T-helper 1 cell (primary cell): ENCODE measurements at places on chromosomes 2 and 18.

DNA sequence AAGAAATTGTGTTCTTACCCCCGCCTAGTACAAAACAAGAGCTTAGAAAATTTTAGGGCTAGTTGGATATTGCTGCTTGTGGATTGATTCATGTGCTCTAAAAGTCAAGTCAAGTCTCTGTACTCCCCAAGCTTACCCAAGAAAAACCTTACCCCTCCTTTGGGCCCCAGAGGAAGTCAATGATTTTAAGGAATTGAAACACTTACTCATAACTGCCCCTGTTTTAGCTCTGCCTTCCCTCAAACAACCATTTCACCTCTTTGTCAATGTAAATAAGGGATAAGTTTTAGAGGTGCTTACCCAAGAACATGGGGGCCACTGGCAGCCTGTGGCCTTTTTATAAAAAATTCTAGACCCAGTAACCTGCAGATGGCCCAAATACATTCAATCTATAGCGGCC lies 136.6 kb upstream of the RMP24 start:
- DNase-seq: no peak

DNA sequence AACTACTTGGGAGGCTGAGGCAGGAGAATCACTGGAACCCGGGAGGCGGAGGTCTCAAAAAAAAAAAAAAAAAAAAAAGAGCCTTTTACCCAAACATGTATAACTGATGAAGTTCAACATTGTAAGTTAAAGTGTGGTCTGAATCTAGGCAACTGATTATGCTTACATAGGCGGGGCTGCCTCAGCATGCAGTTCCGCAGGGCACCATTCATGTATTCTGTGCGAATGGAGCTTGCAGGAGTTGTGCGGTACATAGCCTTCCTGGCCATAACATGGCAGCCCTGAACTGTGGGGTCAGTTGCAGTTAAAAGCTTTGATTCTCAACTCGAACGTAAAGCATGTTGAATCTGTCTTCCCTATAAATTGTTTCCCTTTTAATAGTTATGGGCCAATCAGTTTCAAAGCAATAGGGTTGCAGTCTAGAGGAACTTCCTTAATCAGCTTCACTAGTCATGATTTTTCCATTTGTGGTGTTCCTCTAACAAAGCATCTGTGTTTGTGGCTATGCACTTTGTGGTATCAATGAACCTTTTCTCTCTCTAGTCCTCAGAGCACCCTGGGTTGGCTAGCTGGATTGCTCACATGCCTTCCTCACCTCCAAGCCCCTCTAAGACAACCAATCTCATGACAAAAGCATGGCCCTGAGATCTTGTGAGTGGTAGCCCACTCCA lies 30.6 kb upstream of the CEP68 start:
- no peak for DNase-seq

DNA sequence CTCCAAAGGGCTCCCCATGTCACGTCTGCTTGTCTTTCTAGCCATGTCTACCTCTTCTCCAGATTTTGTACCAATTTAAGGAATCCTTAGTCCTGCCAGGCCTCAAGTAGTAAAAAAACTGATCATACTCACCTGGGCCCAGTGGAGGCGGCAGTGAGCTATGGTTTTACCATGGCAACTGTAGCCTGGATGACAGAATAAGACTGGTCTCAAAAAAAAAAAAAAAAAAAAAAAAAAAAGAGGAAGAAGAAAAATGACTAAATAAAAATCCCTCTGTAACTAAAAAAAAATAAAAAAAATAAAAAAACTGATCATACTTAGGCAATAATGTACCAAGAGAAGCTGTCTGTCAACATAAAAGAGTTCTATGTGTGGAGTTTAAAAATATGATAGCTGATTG lies 221.6 kb downstream of the NR4A2 start:
- DNase-seq: peak; percentile 1

DNA sequence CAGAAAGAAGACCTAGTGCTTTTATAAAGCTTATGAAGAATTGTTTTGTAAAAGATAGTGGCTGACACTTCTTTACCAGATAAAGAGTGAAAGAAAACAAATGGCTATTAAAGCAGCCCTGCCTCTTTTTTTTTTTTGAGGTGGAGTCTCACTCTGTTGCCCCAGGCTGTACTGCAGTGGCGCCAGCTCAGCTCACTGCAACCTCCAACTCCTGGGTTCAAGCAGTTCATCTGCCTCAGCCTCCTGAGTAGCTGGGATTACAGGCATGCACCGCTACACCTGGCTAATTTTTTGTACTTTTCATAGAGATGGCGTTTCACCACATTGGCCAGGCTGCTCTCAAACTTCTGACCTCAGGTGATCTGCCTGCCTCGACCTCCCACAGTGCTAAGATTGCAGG lies 12.9 kb downstream of the ARPC2 start:
- DNase-seq: no peak

GRCh38 chr2:143284087-143284675 lies 155.0 kb downstream of the ARHGAP15 start:
- peak; percentile 8 for DNase-seq

GRCh38 chr2:124269348-124269747 lies 244.3 kb downstream of the CNTNAP5 start:
- no peak for DNase-seq

GRCh38 chr2:158009399-158009798 lies 92.3 kb upstream of the UPP2 start:
- DNase-seq: no peak

DNA sequence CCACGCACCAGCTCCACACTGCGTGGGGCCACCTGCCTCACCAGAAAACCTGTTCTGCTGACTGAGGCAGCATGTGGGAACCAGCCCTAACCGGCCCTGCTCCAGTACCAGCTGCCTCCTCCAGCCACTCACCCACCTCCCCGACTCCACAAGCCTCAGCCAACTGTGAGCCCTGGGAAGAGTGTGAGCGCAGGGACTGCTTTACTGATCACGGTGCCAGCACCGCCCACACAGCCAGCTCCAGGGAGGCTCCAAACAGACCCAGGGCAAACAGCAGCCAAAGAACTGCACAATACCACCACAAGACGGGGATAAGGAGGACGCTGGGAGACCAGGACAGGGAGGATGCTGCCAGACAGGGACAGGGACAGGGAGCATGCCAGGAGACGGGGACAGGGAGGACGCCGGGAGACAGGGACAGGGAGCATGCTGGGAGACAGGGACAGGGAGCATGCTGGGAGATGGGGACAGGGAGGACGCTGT lies 28.4 kb downstream of the EIPR1 start:
- DNase-seq: no peak

DNA sequence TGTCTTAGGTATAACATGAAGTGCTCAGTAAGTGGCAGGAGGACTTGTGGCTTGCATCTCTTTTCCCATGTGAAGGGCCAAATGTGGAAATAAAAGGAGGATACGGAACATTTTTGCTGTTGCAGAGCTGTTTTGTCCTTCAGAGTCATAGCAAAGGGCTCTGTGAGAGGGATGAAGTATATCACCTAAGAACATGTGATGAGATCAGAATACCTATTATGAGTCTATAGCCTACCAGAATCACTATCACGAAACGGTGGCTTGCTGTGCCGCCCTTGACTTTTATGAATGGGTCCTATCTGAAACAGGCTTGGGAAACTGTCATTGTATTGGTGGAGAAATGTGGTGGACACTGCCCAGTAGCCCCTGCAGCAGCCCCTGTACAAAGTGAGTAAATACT lies 67.0 kb upstream of the ITGB6 start:
- DNase-seq: no peak

DNA sequence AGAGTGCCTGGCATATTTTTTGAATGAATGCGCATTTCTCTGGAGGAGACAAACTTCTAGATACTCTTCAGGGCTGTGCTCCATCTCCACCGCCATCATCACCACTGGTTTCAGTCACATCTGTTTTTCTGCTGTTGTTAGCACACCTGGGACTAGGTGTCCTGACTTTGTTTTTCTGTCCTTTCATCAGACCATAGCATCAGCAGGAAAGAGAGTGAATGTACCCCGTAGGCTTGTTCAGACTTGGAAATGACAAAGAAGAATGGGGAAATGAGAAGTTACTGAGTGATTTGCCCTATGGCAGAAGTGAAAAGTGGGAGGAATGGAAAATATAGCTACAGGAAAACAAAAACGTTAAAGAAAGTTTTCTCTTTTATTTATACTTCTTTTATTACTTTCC lies 965.2 kb upstream of the FANCL start:
- DNase-seq: no peak

- no peak for DNase-seq
Measured at GRCh38 chr2:150591496-150592285, 104.2 kb upstream of the RND3 start.
